ENCODE measurements at places on chromosomes 3 and 15.

GRCh38 chr3:53346514-53346913 is 829 bp downstream of the DCP1A start:
- no peak for DNase-seq

- DNase-seq = no peak
These were observed 361 bp downstream of the SEMA3F start for GRCh38 chr3:50155491-50155878.

DNA sequence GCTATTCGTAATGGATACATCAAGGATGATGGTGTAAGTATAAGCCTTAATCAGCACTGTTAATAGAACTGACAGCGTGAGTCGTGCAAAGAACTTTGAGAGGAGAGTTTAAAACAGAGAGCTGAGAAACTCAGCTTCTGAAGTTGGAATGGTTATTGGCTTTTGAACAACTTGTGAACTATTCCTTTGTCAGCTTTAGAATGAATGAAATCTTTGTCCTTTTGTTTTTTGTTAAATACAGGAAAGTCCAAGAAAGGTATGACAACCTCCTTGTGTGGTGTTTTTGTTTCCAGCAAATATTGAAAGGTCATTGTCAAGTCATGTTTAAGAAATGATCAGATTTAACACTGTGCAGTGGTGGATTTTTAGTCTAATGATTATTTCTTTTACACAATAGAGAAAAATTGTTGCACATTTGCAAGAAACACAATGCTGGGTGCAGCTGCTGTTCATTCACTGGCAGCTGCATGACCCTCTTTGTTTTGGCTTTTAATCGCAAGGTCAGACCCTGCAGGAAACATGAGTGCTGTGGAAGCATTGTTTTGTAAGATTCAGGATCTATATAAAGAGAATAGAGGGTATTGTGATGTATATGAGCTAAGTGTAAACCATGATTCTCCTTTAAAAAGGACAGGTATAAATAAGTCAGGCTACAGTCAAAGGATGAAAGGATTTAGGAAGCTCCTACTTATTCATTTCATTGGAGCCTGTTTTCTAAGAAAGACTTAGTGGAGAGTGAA is 21.7 kb upstream of the ABHD10 start:
- no peak for DNase-seq

- DNase-seq = no peak
These were observed 291.0 kb upstream of the TGFBR2 start for GRCh38 chr3:30315447-30315846.

GRCh38 chr3:37183976-37184375 is 9.6 kb upstream of the LRRFIP2 start:
- no peak for DNase-seq

All from islet precursor cell (in vitro differentiated cells).